ENCODE measurements at places on chromosomes 2 and 18.

DNA sequence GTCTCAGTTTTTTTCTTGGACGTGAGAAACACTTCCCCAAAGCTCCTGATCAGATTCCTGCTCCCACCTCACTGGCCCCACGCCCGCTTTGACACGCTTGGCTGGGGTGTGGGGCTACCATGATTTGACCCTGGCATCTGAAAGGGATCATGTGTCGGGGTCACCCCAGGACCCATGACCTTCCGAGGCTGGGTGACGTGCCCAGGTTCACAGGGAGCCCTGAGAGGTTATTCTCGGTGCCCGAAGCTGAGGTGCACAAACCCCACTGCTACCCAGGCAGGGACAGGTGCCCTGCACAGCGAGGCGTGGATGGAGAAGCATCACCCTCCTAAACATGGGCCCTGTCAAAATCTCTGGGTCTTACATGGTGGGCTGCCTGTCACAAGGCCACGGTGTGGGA is 404.1 kb downstream of the GALR1 start:
- no peak for DNase-seq

DNA sequence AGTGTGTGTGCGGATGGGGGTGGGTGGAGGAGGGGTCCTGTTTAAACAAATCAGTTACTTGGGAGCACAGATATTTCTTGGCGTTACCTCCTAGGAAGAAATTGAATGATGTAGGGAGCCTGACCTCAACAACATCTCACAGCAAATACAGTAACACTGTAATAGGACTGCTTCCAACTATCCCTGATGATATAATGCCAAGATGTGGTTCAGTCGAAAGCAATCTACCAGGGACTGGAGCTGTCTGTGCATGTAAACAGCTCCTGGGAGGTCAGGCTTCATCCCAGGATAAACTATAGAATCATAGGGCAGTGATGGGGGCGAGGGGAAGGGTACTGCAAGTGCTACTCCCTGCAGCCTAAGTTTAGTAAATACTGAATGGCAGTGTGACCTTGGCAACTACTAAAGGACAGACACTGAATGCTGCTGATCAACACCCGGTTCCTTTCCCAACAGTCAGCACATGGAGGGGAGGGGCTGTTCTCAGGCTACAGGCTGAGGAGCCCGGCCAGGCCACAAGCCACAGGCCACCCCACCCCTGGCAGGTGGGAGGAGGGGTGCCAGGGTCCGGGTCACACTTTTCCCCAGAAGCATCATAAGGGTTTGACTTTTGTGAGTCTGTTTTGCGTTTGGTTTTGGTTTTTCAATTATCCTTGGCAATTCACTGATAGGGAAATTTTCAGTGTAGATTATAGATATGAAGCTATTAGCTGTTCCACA is 85.3 kb upstream of the ZNF397 start:
- DNase-seq: no peak

- DNase-seq: no peak
These were observed 8.6 kb upstream of the ANO7 start for GRCh38 chr2:241179899-241180298.

DNA sequence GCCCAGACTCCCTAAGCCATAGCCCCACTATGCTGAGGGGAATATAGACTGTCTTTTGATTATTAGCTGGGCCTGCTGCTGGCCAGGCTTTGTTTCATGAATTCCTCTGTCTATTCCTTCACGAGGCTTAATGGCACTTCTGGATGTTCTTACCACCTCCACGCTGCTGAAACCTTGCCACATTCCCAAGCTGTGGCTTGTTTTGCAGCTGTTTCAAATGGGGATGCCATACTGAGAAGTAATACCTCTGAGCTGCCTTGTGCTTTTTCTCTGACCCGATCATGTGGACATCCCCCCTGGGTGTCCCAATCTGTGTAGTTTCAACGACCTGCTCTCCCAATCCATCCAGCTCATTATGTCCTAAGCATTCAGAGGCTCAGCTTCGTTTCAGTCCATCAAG is 114.1 kb downstream of the ICOS start:
- no peak for DNase-seq

All from left renal pelvis (tissue), 4 donors.